ENCODE measurements at places on chromosomes 4 and X.

DNA sequence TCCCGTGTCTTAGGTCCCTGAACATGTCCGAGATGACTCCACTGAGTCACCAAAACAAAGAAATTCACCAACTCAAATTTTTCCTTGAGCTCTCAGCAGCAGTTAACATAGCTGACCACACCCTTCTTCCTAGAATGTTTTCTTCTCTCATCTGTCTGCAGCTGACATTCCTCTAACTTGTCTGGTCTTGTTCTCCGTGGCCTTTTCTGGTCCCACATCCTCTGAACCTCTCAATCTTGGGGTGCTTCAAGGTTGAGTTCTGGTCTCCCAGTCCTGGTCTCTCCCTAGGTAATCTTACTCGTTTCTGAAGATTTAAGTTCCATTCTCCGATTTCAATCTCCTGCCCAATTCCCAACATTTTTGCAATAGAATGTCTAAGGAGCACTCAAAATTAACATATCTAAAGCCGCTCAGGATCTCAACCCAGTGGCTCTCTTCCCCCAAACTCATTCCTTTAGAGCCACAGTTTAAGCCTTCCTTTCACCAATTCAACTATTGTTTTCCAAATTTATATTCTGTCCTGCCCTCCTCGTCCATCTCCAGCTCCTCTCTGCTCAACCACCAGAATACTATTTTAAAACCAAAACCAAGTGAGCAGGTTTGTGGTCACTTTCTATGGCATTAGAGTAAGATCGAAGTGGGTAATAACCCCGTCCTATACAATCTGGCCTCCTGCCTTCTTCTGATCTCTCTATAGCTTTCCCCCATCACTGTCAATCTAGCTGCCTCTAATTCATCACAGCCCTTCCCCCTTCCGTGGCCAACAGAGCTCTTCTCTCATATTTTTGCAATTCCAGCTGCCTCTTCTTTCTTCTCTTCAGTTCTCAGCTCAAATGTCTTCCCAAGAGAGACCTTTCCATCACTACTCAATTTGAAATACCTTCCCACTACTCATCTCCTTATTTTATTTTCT is 1.2 kb downstream of the TRIML2 start:
- DNase-seq = no peak

- DNase-seq = peak; percentile 84
Measured at GRCh38 chr4:80202741-80203553, 5.6 kb downstream of the PRDM8 start.

- no peak for DNase-seq
Measured at GRCh38 chr4:74123065-74123728, 24.2 kb upstream of the CXCL2 start.

GRCh38 chr4:164116286-164116685 is 621.8 kb downstream of the TMA16 start:
- DNase-seq = no peak

DNA sequence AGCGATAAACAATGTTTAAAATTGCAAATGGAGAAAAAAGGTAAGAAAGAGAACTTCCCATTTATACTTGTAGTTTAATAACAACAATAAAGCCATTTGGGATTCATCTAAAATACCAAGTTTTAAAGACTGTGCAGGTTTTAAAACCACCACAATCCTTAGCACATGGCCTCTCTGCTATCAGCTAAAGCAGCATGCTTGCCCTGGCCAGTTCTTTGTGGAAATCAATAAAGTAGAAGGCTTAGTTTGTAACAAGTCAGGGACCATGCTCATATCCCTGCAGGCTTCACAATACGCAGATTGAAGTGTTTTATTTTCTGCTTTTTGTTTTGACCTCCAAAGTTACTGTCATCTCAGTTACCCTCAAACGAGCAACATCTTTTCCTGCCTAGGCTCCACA is 249.5 kb downstream of the INPP4B start:
- no peak for DNase-seq

DNA sequence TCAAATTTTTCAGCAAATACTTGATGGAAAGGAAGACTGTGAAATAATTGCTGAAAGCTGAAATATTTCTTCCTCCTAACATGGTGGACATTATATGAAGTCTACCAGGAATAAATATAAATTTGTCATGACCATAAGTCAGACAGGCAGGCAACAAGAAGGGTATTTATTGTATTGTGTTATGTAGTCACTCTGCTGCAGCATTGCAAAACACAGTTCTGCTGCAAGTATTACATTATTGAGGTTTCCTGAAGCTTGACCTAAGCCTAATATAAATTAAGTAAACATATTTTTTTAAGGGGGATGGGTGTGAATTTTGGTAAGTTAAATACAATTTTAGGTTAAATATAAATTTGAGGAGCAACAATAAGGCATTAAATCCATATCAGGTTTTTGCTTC is 60.2 kb upstream of the MAOA start:
- DNase-seq = peak; percentile 16

- DNase-seq = peak; percentile 36
Measured at GRCh38 chrX:119481323-119481801, 13.1 kb downstream of the SLC25A5 start.

Measured in hematopoietic multipotent progenitor cell treated with erythropoietin and hydrocortisone succinate and interleukin-3 and kit ligand, for 4 days (in vitro differentiated cells).